ENCODE measurements at places on chromosomes 7 and 10. TPM values are rescaled to one million over a fixed set of nuclear protein-coding genes. Genes with fewer than 3 reads are reported as not detected.

The GRID2IP gene
- 0.39 TPM for total RNA-seq

The INMT gene
- 131 TPM for total RNA-seq

The TMEM270 gene
- total RNA-seq, result not detected

The VIM gene
- 5,947 TPM for total RNA-seq

The ZNF518A gene
- total RNA-seq, result 25.0 TPM

GRCh38 chr10:5814110-5815107, 1.2 kb upstream of the GDI2 start:
- no peak for DNase-seq

- DNase-seq, result no peak
Measured at GRCh38 chr10:69317175-69317604, 38.9 kb downstream of the HK1 start.

DNA sequence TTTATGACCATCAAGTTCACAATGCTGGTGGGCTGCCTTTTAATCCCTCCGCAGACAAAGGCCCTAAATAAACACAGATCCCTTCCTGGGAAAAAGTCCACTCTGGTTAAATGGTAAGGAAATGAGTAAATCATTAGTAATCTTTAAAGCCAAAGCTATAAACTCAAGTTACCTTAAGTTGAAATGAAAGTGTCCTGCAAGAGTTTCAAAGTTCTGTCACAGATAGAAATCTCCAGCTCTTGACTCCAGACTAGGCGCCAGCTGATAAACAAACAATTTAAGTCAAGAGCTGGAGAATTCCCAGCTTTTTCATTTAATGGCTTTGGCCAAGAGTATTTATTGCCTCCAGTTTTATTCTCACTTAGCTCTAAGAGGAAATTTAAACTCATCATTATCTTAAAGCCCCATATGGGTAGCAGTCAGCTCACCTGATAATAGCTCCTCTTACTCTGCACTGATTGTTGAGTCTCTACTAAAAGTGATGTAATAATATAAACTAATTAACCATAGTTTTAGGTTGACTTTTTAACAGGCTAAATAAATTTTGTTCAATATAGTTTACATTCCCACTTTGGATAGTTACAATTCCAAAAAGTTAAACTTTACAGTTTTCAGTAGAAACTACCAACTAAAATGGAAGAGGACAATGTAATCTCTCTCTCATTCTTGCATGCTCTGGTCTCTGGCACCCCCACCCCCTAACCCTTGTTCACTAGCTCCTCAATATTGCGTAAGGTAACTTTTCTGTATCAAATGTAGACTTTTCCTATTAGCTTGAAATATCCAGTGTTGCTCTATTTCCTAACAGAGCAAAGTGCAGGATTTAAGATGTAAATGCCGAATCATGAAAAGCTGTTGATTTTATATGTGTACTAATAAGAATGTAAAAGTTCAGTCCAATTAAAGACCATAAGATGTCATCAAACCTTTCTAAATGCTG, 56.1 kb downstream of the HIBADH start:
- no peak for DNase-seq

- DNase-seq, result no peak
Measured at GRCh38 chr10:124010563-124011131, 82.8 kb downstream of the CHST15 start.

DNA sequence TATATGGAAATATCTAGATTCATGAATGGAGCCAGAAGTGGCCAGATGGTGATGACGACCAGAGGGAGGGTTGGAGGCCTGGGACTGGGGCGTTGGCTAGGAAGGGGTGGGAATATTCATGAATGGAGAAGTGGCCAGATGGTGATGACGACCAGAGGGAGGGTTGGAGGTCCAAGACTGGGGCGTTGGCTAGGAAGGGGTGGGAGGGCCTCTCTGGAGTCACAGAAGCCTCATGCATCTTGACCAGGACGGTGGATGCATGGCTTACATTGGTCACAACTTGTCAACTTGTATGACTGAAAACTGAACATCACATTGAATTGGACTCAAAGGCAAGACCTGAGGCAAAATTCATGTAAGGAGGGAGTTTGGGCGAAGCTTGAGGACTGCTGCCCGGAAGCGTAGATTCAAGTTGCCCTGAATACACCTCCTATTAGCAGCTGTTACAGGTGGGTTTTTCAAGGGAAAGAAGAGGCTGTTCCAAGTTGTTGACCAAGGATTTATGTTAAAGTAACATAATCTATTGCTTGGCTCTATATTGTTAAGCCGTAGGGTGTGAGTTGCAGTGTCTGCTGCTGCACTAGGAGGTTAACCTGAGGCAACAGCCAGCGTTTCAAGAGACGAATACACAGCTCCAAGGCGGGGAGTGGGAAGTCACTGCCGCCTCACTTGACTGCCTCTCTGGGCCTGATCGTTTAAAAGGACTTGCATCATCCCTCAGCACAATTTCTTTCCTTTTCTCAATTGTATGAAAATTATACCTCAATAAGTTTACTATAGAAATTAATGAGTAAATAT, 55.1 kb upstream of the FAM20C start:
- DNase-seq, result no peak
